ENCODE measurements at places on chromosomes 6 and 20.

GRCh38 chr6:132687306-132687705 is 26.5 kb downstream of the VNN1 start:
- DNase-seq: peak; percentile 18

DNA sequence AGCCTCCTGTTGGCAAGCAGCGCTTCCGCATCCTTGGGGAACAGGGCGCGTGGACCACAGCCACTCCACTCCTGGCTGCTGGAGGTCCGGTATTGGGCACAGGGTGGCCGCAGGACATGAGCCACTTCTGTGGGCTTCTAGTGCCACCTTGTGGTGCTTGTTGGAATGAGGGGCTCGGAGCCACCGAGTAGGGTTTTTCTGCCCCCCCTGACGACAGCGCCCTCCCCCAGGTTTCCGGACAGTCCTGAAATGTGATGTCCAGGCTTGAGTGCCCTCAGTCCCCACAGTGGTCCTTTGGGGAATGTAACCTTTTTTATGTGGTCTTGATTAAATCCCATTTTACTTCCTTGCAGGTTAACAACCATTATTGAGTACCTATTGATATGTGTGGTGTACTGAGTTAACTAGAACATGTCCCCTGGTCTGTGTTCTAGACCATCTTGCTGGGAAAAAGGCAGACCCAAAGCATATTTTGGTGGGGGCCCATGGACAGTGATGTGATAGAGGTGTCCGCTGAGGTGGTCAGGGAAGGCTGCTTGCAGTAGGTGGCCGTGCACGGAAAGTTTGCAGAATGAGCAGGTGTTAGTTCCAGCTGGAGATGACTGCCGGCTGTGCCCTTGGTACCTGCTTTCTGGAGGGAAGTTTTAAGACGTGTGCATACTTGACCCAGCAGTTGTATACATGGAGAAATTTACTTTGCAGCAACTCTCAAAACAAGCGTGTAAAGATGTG is 70.0 kb downstream of the PTPN1 start:
- DNase-seq: no peak

DNA sequence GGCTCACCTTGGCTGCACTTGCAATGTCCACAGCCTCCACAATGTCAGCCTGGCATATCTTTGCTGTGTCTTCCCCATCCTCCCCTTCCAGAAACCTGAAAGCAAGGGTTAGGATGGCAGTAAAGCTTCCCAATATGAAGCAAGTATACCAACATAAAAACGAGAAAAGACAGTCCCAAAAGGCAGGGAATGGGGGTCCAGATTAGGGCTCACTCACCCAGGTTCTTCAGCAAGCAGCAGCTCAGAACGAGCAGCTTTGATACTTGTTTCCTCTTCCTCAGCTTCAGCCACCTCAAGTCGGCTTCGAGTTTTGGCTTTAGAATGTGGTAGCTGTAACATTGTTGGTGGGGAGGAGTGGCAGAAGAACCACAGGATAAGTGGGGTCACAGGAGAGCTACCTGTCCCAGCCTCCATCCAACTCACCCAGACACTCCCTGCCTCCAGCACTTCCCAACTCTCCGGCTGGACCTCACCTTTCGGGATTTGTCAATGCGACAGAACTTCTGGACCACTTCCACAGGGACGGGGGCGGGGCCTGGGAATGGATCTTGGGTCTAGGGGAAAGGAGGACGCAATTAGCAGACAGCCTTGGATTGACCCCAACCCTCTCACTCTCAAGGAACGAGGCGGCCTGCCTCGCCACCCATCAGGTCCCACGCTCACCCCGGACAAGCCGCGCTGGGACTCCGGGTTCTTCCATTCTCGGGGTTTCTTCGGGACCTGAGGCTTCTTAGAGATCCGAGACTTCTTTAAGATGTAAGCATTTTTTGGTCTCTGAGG is 708 bp downstream of the WDR46 start:
- DNase-seq: no peak

DNA sequence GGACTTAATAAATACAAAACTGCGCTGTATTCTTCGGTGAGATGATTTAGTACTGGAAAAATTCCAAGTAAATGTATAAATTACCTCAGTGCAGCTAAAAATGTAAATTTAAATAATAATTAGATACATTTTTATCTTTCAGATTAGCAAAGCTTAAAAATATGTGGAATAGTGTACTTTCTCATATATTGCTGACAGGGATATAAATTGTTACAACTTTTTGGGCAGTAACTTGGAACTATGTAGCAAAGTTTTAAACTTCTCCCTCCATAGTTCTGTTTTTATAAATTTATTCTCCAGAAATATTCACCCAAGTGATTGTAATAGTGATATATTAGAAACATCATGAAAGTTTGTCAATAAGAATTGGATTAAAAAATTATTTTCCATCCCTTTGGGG is 384.6 kb upstream of the CITED2 start:
- DNase-seq: no peak

- DNase-seq: no peak
Observed at GRCh38 chr6:17360564-17360963, 32.8 kb upstream of the CAP2 start.

DNA sequence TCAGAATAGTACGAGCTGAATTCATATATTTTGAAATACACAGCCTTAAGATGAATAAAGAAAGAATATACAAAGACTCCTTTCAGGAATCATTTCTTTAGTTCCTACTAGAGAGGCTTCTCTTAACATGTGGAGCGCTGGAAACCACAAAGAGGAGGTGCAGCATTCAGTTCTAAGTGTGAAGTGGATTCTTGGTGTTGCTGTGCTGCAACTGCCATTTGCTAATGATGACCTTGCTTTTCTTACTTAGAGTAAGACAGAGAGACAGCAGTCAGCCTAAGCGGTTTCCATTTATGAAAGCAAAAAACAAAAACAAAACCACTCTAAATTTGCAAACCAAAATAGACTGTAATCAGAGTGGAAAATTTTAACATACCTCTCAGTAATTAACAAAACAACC is 629.0 kb downstream of the EPHA7 start:
- DNase-seq: no peak

DNA sequence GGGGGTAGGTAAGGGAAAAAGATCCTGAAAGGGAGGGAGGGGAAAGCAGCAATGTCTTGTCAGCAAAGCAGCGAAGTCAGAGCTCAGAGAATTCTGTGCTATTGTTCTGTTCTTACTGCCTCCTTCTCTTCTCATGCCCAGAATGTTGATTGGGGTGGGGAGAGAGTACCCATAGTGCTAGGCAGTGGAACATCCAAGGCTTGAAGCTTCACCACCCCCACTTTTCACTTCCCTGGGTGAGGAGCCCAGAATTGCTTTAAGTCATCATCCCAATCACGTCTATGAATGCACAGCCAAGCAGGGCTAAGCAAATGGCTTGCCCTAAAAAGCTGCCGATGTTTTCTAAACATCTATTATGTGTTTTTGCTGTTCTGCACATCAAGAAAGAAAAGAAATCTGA is 16.5 kb downstream of the REPS1 start:
- DNase-seq: no peak

DNA sequence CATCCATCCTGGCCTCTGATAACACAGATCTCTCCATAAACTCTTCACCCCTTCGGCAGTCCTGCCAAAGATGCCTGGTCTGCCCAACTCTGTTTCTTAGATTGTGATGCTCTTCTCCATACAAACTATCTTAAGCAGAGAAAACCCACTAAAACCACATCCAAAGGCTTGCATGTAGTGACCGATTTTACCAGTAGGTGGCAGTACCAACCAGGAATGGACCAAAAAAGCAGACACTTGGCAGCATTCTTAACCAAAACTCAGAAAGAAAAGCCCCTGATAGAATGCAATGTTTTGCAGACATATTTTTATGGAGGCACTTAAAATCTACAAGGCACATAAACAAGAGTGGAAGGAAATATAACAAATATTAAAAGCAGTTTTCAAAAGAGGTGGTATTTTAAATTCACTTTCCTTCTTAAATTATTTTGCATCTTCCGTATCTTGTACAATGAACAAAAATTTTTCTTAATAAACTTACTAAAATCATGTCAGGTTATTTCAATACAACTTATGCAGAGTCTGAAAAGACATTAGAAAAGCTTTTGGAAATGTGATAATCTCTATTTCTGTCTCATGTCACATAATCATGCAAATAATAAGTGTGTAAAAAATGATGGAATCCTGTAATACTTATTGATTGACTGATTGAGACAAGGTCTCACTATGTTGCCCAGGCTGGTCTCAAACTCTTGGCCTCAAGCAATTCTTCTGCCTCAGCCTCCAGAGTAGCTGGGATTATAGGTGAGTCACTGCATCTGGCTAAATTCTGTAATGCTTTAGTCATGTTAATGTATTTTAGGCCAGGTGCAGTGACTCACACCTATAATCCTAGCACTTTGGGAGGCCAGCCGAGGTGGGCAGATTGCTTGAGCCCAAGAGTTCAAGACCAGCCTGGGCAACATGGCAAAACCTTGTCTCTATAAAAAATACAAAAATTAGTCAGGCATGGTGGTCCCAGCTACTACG is 29.4 kb downstream of the LRP11 start:
- DNase-seq: peak; percentile 48

- DNase-seq: no peak
Observed at GRCh38 chr20:49179368-49180277, 8.5 kb downstream of the STAU1 start.

GRCh38 chr20:370977-371754 is 9.4 kb upstream of the TRIB3 start:
- DNase-seq: no peak

Measured in SK-N-MC (cell line).